ENCODE measurements at places on chromosomes 7 and 10.

DNA sequence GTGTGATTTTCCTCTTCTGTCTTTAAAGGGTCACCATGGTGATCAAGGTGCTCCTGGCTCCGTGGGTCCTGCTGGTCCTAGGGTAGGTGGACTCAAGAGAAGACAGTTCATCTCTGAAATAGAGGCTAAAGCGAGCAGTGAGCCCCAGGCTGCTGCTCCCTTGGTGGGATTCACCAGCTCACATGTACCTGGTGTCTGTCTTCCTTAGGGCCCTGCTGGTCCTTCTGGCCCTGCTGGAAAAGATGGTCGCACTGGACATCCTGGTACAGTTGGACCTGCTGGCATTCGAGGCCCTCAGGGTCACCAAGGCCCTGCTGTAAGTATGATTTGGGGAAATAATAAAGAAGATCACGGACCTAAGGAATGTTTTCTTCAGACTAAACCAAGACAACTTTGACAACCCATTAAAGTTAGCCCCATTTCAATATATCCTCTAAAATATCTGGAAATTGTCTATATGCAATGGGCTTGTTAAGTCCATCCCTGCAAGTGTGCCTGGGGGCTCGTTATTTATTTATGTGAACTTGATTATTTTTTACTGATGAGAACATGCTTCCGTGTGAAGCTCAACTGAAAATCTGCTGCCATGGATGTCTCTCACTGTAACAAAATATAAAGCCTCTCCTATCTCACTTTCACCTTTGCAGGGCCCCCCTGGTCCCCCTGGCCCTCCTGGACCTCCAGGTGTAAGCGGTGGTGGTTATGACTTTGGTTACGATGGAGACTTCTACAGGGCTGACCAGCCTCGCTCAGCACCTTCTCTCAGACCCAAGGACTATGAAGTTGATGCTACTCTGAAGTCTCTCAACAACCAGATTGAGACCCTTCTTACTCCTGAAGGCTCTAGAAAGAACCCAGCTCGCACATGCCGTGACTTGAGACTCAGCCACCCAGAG, 32.5 kb downstream of the COL1A2 start:
- DNase-seq = no peak

DNA sequence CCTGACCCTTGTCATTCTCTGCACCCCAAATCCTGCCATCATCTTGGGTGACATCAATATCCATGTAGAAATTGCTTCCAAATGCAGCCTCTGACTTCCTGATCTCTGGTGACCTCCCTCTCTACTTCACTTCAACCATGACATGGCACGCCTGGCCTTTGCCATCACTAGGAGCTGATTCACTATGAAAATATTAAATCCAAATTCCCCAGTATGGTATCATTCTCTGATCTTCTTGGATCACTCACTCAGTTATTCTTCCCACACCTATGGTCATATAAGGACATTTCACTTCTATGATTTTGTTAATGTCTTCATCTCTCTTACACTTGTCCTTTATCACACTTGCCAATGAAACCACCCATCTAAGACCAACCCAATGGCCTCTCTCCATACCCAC, 73.7 kb upstream of the ODAD2 start:
- no peak for DNase-seq

DNA sequence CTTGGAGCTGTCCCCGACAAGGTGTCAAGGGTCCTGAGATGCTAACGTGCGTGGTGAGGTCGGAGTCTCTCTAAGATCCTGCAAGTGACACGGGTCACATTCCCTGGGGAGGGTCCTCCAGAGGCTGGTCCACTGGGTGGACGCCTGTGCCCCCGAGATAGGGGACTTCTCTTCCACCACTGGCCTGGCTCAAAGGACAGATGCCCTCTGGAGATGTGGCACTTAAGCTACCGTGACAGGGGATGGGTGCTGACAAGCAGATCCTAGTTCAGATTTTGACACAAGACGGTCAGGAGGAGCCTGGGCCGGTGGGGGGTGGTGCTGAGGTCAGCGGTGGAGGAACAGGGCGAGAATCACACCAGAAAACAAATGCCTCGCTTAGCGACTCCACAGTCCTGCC, 178.0 kb downstream of the ADARB2 start:
- no peak for DNase-seq

DNA sequence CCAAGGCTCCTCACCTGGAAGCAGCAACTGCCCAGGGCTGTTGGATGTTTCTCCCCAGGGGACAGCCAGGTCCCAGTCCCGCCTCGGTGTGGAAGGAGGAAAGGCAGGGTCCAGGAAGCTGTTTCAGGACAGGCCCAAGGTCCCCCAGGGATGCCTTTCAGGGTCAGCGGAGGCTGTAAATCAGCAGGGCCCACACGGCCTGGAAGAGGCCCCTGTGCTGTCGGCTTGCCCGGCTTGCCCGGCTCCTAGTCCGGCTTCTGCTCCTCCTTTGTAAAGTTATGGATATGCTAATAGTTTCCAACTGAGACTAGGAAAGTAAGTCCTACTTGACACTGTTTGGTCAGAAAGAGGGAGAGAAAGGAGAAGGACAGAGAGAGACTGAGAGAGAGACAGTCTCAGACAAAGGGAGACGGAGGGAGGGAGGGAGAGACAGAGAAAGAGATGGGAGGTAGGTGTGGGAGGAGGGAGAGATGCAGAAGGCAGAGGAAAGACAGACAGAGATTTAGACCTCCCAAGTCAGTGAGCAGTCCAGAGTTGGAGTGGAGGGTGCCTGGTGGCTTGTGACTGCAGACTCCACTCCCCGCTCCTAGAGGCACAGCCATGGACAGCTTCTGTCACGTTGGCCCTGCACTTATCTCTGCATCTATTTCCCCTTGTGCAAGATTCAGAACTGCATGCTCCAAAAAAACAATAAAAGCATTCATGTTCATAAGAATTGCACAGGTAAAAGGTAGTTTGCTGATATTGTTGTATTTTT, 10.5 kb downstream of the IKZF1 start:
- no peak for DNase-seq

DNA sequence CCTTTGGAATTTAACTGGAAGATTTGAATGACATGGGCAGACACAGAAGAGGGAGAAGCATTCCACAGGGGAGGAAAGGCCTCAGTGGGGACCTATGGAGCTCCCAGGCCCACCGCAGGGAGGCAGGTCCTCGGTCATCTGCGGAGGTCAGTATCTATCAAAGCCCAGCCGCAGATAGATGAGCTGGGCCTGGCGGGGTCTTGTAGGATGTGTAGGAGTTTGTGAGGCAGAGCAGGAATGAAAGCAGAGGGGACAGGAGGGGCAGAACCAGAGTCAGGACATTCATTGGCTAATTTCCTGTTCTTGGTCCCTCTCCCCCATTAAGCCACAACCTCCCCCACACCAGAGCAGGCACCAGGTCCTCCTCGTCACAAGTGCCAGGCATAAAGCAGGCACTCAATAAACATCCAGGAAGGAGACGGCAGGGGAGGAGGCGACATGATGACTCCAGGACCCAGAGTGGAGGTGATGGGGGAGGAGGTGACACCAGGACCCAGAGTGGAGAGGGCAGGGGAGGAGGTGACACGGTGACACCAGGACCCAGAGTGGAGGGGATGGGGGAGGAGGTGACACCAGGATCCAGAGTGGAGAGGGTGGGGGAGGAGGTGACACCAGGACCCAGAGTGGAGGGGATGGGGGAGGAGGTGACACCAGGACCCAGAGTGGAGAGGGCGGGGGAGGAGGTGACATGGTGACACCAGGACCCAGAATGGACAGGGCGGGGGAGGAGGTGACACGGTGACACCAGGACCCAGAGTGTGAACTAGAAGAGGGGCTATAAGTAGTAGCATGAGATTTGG, 83.7 kb upstream of the PDGFA start:
- no peak for DNase-seq

DNA sequence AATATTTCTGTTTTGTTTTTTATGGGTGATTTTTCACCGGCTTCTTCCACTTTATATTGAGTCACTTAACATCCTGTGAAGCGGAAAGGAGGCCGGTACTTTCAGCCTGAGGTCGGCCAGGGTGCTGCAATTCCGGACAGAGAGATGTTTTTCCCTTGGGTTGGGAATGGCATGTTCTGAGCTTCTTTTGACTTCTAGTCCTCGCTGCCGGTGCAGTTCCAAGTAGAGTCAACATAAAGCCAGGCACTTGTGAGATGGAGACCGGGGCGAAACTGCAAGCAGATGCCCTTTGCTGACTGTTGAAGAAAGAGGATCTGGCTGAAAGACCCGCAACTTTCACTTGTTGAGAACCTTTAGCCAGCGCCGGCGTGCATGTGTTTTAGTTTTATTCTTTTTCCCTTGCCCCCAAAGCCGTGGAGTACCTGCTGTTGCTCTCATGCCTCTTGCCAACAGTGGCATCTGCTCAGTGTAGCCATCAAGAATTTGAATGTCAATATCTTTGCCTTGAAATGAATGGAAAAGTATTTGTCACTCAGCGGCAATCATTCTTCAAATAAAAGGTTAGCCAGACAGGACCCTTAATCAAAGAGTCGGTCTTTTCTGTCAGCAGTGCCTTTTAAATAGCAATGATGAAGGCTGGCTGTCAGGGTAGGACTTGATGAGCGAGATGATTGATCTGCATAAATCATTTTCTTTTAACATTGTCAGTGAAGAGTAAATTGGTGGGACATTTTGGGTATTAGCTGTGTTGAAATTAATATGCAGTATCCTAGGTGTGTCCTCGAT, 351.2 kb downstream of the LRMDA start:
- no peak for DNase-seq

GRCh38 chr7:40700653-40701421, 566.0 kb downstream of the SUGCT start:
- no peak for DNase-seq

DNA sequence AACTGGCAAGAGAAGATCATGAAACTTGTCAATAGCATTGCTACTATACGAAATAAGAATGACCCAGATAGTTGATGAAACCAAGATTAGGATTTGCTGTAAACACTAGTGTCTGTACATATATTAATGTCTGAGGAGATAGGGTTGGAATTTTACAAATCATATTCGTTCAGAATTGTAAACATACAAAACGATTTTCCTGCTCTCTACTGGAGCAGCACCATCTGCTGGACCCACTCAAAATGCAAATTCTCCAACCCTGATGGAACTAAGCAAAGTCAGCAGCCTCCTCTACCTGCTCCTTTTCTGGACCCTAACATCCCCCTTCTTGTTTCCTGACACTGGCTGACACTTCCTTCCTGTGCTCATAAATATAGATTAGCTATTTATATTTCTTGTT, 29.4 kb upstream of the SGMS1 start:
- no peak for DNase-seq

DNA sequence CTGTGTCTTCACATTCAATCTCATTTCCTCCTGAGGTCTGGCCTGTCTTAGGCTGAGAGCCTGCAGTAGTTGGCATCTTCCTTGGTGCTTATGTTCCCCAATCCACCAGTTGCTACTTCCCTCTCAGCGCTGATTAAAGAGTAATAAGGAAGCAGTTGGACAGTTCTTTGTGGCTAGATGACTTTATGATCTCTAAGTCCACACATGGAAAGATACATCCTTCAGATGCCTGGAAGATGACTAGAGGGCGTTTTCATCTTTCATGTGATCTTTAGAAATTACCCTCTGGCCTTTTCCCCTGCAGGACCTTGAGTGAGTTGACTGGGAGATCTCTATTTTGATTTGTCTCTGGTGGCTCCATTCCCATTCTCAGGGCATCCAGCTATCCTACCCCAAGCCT, 204.5 kb downstream of the GRM3 start:
- DNase-seq = no peak

GRCh38 chr10:94500063-94500462, 45.5 kb upstream of the HELLS start:
- DNase-seq = no peak

DNA sequence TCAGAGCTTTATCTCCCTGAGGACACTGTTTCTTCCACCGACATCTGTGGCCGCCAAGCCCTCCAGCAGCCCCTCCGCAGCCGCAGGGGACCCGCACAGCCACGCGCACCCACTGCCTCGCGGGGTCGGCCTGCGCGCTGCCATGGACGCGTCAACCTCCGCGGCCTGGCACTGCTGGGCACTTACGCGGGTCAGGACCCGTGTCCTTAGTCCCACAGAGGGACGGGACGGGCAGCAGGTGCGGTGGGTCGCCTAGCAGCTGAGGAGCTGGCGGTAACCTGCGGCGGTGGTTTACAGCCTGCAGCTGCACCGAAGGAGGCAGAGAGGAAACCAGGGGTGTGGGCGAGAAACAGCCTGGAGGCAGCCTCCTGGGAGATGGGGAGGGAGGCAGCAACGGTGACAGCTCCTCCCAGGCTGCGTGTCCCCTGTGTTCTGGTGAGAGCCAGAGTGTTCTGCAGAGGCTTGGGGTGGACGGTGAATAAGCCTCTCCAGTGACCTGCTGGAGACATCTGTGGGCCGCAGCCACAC, 61.3 kb downstream of the SEC61G start:
- DNase-seq = no peak

GRCh38 chr10:118844731-118845521, 90.2 kb upstream of the CACUL1 start:
- DNase-seq = no peak

DNA sequence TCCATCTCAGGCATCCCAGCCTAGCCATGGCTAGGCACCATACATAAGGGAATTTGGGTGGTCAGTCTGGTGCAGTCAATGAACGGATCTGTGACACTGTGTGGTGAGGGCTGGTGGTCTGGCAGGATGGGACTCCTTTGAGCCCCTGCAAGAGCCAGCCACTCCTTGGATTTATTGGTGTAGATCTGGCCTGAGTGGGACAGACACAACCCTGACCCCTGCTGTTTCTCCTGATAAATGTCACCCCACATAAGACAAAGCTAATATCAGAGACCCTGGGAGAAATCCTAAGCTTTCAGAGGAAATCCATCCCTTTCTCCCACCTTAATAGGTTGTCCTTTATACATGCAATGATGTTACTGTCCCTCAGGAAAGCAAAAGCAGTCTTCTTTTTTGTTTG, 2.3 kb downstream of the FBXO24 start:
- no peak for DNase-seq

DNA sequence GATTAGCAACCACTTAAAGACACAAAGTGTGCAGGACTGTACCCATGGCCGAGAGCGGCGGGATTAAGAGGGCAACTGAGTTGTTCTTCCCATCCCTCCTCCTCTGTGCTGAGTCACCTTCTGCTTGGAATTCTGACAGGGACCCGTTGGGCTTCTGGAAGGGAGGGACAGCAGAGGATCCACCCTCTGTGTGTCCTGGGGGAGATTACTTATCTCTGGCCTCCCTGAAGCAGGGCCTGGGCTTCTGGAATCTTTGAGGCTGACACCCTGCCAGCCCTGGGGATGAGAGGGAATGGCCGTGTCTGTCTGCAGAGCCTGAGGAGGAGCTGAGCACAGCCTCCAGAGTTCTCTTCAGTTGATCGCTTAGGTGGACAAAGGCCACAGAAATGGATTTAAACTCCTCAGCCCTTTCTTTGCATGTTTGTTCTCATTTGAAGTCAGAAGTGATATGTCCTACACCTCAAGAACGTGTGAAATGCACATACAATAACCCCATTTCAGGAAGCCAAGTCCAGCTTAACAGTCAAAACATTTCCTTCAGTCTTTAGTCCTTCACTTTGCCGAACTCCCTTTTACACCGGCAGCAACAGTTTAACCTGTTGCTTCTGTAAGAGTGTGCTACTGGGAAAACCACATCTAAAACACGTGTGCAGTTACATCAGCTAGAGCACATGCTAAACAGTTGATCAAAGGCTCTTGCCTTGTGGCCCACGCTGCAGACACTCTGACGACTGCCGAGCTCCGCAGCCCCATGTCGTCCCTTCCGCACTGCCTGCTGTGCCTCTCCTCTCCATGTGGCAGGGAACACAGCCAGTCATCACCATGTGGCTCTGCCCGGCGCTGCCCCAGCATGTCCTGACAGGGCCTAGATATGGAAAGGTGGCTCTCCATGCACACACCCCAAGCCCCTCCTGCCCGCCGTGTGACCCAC, 55.7 kb downstream of the IKZF1 start:
- DNase-seq = peak; percentile 70

- no peak for DNase-seq
These were observed 712.9 kb upstream of the NRP1 start for GRCh38 chr10:34047389-34047788.

Data from stimulated activated CD4-positive, alpha-beta T cell treated with anti-CD3 and anti-CD28 coated beads, Interleukin-1b, Interleukin-23, amount 100 ng/mL, for 1 hour (primary cell).